ENCODE measurements at places on chromosomes 7 and 10.

- H3K27ac ChIP-seq = peak within 1 kb of the TSS; percentile 100
- H3K36me3 ChIP-seq = peaks cover 36% of the 10 kb centered on the region
- DNase-seq = peak; percentile 36
- H3K4me3 ChIP-seq = peak within 1 kb of the TSS; percentile 91
These were observed at the start of gene ARID5B for GRCh38 chr10:61900829-61901792. ARID5B (plus strand) TSS chr10:61901699; CDS start chr10:61901710, 11 bp downstream.

DNA sequence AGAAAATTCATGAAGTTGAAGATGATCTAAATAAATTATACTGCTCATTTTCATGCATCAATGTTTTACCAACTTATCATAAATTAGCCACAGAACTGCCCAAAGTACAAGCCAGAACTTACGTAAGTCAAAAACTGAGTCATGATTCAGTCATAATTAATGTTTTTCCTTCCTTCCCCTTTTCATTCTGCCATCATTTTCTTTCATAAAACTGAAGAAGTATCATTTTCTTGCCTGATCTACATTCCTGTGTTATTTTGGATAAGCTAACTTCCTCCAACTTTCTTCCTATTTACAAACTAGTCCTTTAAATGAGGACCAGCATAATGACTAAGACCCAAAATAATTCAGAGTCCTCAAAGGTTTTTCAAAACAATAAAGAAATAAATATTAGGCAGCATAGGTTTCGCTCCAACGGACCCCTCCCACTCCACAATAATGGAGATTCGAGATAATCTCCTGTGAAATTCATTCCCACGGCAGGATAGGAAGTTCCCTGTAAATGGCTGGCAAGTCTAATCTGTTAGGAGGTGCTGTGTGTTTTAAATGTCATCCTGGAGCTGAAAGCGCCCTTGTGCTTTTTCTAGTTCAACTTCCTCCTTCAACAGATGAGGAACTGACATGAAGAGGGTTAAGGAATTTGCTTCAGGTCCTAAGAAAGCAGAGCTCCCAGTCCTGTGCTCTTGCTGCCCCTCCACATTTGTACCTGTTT is 218.9 kb downstream of the DOCK4 start:
- no peak for DNase-seq
- H3K4me3 ChIP-seq = no peak overlapping the region
- no peaks in the 10 kb centered on the region for H3K36me3 ChIP-seq
- no peak overlapping the region for H3K27ac ChIP-seq
- H3K27me3 ChIP-seq = no peaks in the 10 kb centered on the region

DNA sequence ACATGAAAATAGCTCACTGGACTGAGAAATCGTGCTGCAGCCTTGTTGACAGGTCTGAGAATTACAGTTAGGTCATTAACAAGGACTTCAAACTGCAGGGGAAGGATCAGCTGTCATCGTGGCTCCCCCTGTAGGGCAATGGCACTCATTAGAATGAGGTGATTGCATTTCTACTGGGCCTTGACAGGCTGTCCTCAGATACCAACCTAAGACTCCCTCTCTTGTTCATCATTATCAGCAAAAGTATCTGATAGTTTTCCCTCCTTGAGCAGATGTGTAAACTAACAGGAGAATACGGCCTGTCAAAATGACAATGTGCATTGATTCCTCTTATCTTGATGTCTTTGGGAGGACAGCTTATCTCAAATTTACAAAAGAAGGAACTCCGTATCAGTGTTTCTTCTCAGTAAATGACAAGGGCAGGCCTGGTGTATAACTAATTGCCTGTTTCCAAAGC is 648.5 kb upstream of the LRRN3 start:
- no peaks in the 10 kb centered on the region for H3K36me3 ChIP-seq
- H3K27ac ChIP-seq = no peak overlapping the region
- no peaks in the 10 kb centered on the region for H3K27me3 ChIP-seq
- H3K4me3 ChIP-seq = no peak overlapping the region
- no peak for DNase-seq

DNA sequence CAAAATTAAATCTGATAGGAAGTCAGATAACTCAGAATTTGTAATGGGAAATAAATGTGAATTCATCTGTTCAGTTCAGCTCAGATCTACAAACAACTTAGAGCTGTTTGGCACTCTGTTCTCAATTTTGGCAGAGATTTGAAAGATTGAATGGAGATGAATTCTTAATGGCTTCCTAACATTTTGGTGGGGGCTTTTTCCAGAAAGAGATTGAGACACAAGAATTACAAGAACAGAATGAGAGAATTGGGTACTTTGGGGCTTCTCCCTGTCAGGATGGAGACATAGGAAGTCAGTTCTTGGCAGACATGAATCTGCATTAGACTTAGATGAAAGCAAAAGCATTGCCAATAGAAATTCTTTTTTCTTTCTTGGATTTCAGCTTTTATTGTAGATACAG is 39.0 kb upstream of the PTPRZ1 start:
- no peak for DNase-seq
- H3K4me1 ChIP-seq = no peaks in the 10 kb centered on the region
- H3K4me3 ChIP-seq = no peak overlapping the region
- H3K27ac ChIP-seq = no peak overlapping the region
- no peaks in the 10 kb centered on the region for H3K36me3 ChIP-seq

DNA sequence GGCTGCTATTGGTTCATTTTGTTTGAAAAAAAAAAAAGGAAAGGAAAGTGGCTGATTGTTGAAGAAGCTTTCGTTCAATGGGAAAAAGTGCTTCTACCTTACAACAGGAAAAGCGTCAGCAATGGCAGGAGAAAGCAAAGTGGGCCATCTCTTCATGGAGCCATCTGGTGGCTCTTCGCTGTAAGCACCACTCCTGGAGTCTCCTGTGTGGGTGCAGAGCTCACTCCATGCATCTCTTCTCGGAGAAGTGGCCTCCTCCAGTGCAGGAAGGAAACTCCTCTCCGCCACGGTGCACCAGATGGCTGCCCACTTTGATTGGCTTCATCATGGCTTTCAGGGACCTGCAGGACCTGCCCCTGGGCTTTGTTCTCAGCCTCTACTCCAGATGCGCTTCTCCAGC is 250.9 kb downstream of the PTEN start:
- H3K4me3 ChIP-seq = no peak overlapping the region
- no peak for DNase-seq
- peaks cover 39% of the 10 kb centered on the region for H3K4me1 ChIP-seq
- H3K36me3 ChIP-seq = peaks cover 2% of the 10 kb centered on the region
- H3K27ac ChIP-seq = peak overlapping the region; percentile 56

DNA sequence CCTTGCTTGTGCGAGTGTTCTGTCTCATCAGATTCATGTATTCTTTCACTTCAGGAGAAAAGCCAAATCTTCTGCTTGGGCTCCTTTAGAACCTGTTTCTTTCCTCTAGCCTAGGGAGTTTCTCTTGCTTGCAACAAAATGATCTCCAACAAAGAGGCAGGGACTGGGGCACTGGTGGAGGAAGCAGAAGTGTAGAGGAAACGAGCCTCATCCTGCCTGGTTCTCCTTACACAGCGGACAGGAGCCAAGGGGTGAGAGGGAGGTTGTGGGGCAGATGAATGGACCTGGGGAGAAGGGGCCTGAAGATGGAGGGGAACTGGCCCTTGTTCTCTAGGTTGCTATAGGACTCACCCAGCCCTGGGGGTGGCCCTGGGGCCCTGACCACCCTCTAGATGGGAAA is 141.1 kb downstream of the PKD1L1 start:
- DNase-seq = no peak
- H3K4me3 ChIP-seq = no peak overlapping the region
- no peak overlapping the region for H3K27ac ChIP-seq
- peaks cover 29% of the 10 kb centered on the region for H3K4me1 ChIP-seq

- no peaks in the 10 kb centered on the region for H3K36me3 ChIP-seq
- no peak overlapping the region for H3K27ac ChIP-seq
- H3K27me3 ChIP-seq = peaks cover 30% of the 10 kb centered on the region
These were observed 95.4 kb downstream of the CCDC3 start for GRCh38 chr10:12906051-12906541.

DNA sequence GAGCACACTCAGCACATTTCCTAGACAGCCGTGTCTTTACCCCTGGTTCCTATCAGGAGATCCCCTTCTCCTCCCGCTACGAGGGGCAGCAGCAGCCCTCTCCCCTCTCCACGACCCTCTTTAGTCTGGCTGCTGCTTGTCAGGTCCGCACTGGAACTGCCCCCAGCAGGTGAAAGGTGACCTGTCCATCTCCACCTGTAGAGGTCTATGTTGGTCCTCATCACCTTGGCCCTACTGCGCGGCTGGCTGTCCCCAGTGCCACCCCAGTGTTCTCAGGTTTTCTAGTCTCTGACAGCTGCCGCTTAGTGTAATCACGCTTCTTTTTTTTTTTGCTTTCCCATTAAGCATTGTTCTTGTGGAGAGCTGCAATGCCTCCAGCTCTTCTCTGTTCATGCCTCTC is 545.7 kb downstream of the SDK1 start:
- peaks cover 18% of the 10 kb centered on the region for H3K27me3 ChIP-seq
- no peaks in the 10 kb centered on the region for H3K36me3 ChIP-seq
- no peak overlapping the region for H3K27ac ChIP-seq
- no peak for DNase-seq
- H3K4me1 ChIP-seq = no peaks in the 10 kb centered on the region

GRCh38 chr10:129048513-129048912 is 418.5 kb upstream of the MGMT start:
- H3K27ac ChIP-seq = no peak overlapping the region
- H3K36me3 ChIP-seq = no peaks in the 10 kb centered on the region
- H3K4me1 ChIP-seq = no peaks in the 10 kb centered on the region
- no peak overlapping the region for H3K4me3 ChIP-seq
- H3K27me3 ChIP-seq = peaks cover 4% of the 10 kb centered on the region
- DNase-seq = no peak

- H3K27ac ChIP-seq = no peak overlapping the region
- no peak overlapping the region for H3K4me3 ChIP-seq
- DNase-seq = no peak
- H3K4me1 ChIP-seq = no peaks in the 10 kb centered on the region
- no peaks in the 10 kb centered on the region for H3K27me3 ChIP-seq
These were observed 68.1 kb downstream of the CNOT4 start for GRCh38 chr7:135441791-135442190.

GRCh38 chr10:71824333-71824732 is 26.7 kb downstream of the PSAP start:
- DNase-seq = no peak
- no peaks in the 10 kb centered on the region for H3K27me3 ChIP-seq
- peaks cover 75% of the 10 kb centered on the region for H3K36me3 ChIP-seq
- H3K4me3 ChIP-seq = no peak overlapping the region
- H3K4me1 ChIP-seq = no peaks in the 10 kb centered on the region

DNA sequence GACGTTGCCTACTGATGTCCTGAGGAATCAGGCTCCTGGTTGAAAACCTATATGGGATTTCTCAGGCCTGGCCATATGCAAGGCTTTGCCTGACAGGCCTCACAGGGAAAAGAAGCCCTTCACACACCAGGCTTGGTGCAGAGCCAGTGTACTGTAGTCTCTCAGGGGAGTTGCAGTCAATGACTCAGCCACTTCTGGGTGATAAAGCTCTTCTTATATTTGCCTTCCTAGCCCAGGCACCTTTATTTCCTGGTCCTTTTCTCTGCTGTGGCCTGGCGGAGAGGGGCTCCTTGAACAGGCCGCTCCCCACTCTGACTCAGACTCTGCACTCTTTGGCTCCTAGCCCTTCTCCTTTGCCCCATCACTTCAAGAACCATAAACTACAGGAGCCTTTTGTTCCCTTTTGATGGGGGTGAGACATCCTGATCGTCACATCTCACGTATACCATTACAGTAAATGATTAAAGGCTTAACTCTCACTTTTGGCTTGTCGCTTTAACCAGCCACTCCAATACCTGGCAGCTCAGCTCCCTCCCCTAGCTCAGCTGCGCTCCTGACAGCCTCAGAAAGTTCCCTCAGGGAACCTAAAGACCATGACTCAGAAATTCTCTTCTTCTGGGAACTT is 33.5 kb downstream of the DPY19L1 start:
- no peaks in the 10 kb centered on the region for H3K27me3 ChIP-seq
- no peak for DNase-seq
- peaks cover 5% of the 10 kb centered on the region for H3K4me1 ChIP-seq

GRCh38 chr7:92647011-92647625 is 56.9 kb upstream of the FAM133B start:
- peaks cover 11% of the 10 kb centered on the region for H3K36me3 ChIP-seq
- no peak overlapping the region for H3K27ac ChIP-seq
- no peak for DNase-seq
- H3K4me3 ChIP-seq = peak overlapping the region; percentile 3
- peaks cover 29% of the 10 kb centered on the region for H3K4me1 ChIP-seq

GRCh38 chr10:117972168-117972837 is 74.4 kb downstream of the RAB11FIP2 start:
- no peaks in the 10 kb centered on the region for H3K36me3 ChIP-seq
- H3K4me1 ChIP-seq = peaks cover 5% of the 10 kb centered on the region

- no peaks in the 10 kb centered on the region for H3K4me1 ChIP-seq
- no peaks in the 10 kb centered on the region for H3K36me3 ChIP-seq
- DNase-seq = no peak
These were observed 40.9 kb upstream of the FRMD4A start for GRCh38 chr10:14371581-14371980.

GRCh38 chr10:43249962-43250614 is 16.8 kb downstream of the RASGEF1A start:
- H3K4me1 ChIP-seq = no peaks in the 10 kb centered on the region
- no peaks in the 10 kb centered on the region for H3K27me3 ChIP-seq
- H3K4me3 ChIP-seq = no peak overlapping the region
- H3K27ac ChIP-seq = no peak overlapping the region
- no peaks in the 10 kb centered on the region for H3K36me3 ChIP-seq
- DNase-seq = no peak

- no peaks in the 10 kb centered on the region for H3K36me3 ChIP-seq
- no peak overlapping the region for H3K4me3 ChIP-seq
- DNase-seq = no peak
- no peaks in the 10 kb centered on the region for H3K27me3 ChIP-seq
- peaks cover 7% of the 10 kb centered on the region for H3K4me1 ChIP-seq
These were observed 183.4 kb upstream of the PLXNA4 start for GRCh38 chr7:132759482-132760243.

- no peak for DNase-seq
- no peak overlapping the region for H3K4me3 ChIP-seq
- no peak overlapping the region for H3K27ac ChIP-seq
- H3K27me3 ChIP-seq = no peaks in the 10 kb centered on the region
These were observed 370.8 kb upstream of the LRRTM3 start for GRCh38 chr10:66555061-66555460.

DNA sequence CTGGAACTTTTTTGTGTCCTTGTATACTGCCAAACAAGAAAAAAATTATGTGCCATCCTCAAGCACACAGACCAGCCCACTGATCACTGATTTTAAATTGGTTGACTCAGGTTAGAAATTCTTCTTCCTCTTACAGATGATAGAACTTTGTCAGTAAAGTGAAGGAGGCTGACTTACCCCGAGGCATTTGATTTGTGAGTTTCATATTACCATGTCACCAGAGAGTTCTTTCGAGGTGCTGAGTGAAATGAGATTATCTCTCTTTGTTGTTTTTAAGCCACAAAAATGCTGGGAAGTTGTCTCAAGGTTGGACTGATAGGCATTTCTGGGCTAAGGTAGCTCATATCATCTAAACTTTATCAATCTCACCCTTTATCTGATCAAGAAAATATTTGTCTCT is 78.8 kb upstream of the FAM180A start:
- no peak overlapping the region for H3K27ac ChIP-seq
- H3K36me3 ChIP-seq = no peaks in the 10 kb centered on the region
- H3K4me3 ChIP-seq = no peak overlapping the region
- no peak for DNase-seq

DNA sequence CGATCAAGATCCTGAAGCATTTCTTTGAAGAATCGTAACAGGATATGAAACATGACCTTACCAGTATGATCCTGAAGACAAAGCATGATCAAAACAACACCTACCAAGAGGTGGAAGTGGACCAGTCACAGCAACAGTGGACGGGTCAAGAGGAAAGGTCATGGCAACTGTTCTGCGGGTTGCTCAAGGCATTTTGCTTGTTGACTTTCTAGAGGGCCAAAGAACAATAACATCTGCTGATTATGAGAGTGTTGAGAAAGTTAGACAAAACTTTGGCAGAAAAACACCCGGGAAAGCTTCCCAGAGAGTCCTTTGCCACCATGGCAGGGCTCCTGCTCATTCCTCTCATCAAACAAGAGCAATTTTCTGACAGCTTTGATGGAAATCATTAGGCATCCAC is 65.6 kb upstream of the LRRC18 start:
- H3K4me1 ChIP-seq = peaks cover 2% of the 10 kb centered on the region
- H3K27me3 ChIP-seq = peaks cover 7% of the 10 kb centered on the region
